ENCODE measurements at places on chromosomes 3 and 15.

DNA sequence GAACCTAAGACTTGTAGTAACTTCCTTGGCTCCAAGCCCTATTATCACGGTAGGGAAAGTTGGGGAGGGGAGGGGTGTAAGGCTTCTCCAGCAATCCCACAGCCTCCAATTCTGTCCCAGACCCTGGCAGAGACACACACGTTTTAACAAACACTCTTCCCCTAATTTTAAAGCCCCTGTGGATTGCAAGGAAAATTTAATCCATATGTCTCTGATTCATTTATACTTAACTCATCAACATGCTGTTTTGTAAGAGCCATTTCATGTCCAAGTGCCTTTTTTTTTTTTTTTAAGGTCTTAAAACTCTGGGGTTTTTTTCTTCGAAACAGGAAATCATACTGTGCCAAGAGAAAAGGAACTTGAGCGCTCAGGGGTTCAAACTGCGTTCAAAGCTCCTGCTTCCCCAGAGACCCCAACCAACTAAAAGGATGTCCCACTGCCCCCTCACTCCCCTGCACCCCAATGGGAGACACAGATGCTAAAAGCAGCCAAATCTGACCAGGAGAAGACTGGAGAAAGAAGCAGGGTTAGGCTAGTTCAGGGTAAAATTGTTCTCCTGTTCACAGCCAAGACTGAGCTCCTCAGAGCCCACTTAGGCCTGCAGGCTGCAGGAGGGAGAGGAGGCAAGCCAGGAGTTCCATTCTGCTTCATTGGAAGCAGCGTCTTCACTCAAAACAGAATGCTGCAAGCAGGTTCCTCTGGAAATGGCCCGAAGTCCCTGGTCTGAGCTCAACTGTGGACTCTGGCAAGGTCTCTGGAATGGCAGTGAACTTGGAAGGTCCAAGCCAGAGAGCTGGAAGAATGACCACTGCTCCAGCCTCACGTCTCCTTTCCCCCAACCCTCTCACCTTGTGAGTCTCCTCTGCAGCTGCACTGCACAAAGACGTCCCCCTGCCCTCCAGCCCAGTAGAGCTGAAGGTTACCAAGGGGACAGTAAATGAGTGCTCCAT, 172.5 kb downstream of the NTRK3 start:
- DNase-seq, result no peak

DNA sequence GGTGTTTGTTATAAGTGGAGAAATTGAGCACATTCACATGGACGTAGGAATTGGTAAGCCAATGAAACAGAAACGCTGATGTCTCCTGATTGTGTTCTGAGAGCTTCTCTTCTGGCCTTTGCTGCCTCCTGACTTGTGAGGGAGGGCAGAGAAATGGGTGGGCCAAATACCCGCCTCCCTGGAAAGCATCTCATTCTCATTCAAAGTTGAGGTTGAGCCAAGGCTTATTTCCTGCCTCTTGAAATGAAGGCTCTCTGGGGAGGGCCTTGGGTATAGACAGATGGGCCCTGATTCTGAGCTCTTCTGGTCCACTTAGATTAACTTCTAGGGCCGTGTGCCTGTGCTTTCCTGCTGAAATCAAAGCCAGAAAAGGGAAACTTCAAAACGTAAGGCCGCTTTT, 57.4 kb upstream of the MYZAP start:
- DNase-seq, result no peak

DNA sequence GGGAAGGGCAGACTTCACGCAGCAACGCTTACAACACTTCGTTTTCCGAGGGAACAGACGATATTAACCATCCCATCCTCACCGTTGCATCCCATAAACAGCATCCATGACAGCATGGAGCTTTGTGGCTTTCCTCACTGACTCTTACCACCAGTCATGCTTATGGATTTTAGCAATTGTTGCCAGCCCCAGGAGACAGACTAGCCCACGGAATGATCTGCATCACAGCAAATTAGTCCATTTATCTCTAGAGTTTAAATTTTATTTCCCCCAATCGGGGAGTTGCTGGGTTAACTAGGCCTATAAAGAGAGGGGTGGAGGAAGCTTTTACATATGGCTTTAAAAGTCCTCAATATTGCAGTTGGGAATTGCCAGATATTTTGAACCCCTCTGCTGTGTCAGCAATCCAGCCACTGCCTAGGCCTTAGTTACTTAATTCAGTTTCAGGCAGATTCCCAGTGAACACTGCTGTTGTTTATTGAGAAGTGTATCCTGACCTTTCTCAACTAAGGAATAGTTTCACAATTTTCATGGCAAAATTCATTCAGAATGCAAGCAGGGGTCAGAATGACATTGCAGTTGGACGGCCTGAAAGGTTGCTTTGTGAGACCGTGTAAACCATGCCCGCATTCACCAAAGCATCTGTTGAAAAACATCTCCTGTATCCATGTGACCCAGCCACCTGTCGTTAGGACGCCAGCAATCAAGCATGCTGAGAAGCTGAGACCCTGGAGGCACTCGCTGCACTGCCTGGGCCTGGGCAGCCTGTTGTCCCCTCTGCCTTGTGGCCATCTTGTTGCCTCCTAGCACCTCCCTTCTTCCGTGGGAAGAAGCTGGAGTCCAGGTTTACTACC, 397.4 kb upstream of the TPM1 start:
- no peak for DNase-seq

DNA sequence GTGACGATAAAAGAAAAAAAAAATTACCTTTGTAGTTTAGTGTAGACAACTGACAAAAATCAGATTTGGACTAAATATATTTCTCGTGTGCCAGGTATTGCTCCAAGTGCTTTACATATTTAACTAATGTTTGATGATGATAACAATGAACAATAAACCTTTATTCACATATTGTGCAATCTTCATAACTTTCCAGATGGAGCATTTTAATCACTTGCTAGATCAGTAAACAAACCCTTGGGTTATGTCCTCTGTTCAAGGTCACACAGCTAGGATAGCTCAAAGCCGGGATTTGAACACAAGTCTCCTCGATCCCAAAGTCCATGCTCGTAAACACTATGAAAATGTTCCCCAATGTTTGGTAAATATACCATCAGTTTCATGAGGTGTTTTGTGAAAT, 14.5 kb downstream of the NCEH1 start:
- DNase-seq, result no peak

- DNase-seq, result no peak
These were observed 11.1 kb downstream of the ATXN7 start for GRCh38 chr3:63874769-63875168.

DNA sequence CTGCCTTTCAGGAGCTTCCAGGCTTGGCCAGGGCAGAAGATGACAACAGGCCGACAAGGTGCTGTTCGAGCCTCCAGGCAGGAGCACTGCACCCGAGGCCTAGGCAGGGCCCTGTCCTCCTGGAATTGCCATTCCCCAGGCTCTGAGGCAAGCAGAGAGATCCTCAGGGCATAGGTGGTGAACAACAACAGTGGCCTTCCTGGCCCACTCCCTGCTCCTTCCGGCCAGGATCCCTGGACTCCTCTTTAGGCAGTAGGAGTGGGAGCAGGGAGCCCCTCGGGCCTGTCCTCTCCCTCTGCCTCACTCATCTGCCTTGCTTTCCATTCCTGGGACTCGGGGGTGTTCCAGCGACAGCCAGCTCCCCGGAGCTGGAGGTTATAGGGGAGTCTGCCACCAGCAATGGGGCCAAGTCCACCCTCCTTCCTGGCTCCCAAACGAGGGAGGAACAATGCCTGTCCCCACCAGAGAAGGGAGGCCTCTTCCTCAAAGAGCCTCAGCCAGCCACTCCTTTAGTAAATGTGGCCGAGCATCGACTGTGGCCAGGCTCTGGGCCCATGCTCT, 135.0 kb downstream of the NUP210 start:
- DNase-seq, result no peak

DNA sequence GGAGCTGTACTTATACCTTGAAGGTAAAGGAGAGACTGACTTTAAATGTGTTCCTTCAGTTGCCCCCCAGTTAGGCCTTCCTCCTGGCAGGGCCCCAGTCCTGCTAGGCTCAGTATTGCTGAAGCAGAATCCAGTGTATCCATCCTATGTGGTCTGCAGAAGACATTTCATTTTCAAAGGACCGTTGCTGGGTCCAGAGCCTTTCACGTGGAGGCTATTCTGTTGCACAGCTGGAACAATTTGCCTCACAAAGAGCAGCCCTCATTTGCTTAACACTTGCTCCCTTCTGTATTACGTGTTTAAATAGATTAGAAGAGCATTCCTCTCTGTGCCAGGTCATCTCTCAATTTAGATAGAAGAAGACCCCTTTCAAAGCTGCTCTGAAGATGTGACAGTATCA, 78.9 kb upstream of the CFAP20DC start:
- DNase-seq, result no peak

DNA sequence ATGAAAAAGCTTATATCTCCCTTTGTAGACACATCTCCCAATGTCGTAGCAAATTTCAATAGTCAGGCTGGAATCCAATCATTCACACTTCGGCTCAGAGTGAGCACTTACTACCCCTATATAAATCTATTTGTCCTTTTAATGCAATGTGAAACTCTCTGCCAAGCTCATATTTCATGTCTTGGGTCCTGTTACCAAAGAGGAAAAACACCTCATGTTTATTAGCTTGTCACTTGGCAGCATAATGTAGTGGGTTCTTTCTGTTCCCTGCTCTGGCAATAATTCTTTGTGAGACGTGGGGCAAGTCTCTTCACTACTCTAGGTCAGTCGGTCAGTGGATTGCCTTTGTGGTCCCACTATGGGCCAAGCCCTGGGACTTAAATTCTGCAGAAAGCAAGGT, 107.1 kb downstream of the SRGAP3 start:
- DNase-seq, result no peak

GRCh38 chr15:52057996-52058395, 39.0 kb downstream of the MAPK6 start:
- no peak for DNase-seq

DNA sequence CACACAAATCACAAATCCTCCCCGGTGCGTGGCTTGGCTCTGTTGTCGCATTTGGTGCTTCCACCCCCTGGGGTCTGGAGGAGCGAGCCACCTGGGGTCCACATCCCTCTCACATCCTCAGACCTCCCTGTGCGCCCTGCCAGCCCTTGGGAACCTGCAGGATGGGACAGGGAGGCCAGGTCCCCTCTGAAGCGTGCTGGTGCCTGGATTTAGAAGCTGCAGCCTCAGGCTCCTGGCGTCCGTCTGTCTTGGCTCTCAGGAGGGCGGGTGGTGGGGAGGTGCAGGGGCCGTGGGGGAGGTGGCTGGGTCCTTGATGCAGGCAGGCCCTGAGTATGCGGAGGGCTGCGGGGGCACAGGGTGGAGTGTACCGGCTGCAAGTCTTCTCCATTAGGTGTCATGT, 38.4 kb downstream of the RGMA start:
- no peak for DNase-seq

DNA sequence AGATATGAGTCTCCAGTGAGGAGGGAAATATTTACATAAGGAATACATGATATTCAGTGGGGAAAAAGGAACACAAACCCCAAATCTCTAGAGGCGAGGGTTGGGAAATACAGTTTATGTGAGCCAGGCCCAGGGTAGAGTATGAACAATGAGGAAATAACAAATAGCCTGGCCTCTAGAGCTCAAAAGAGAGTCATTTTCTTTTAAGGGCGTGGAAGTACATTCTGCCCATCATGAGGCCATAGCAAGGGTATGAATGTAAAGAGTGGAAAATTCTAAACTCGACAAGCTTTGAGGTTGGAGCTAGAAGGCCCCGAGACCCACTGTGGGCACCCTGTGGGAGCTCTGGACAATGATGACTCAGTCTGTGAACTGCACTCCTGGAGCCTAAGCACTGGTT, 27.8 kb upstream of the IGF2BP2 start:
- no peak for DNase-seq

GRCh38 chr15:58453931-58454793, 22.4 kb downstream of the LIPC start:
- DNase-seq, result no peak

GRCh38 chr3:119697394-119697793, 5.4 kb upstream of the CFAP91 start:
- DNase-seq, result no peak

- no peak for DNase-seq
These were observed 42.3 kb downstream of the FSD2 start for GRCh38 chr15:82763361-82764116.

- DNase-seq, result no peak
These were observed 28.7 kb upstream of the COL6A6 start for GRCh38 chr3:130488288-130488687.

GRCh38 chr15:100821327-100821726, 58.3 kb upstream of the ALDH1A3 start:
- DNase-seq, result no peak

DNA sequence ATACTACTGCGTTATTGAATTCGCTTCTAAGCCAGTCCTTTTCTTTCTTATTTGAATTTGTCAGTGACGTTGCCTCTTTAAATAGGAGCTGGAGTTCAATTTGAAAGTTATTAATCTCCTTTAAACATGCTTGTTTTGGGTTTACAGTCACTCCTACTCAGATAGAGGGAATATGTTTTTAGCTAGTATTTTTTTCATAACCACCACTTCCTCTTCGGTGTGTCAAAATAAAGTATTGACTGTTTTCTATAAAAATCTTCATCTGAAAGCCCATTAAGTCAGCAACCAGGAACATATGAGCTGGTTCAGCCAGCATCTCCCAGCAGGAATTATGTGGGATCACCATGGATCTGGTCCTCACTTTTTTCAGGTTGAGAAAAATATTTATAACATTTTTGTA, 772.9 kb downstream of the DIPK2A start:
- DNase-seq, result no peak

DNA sequence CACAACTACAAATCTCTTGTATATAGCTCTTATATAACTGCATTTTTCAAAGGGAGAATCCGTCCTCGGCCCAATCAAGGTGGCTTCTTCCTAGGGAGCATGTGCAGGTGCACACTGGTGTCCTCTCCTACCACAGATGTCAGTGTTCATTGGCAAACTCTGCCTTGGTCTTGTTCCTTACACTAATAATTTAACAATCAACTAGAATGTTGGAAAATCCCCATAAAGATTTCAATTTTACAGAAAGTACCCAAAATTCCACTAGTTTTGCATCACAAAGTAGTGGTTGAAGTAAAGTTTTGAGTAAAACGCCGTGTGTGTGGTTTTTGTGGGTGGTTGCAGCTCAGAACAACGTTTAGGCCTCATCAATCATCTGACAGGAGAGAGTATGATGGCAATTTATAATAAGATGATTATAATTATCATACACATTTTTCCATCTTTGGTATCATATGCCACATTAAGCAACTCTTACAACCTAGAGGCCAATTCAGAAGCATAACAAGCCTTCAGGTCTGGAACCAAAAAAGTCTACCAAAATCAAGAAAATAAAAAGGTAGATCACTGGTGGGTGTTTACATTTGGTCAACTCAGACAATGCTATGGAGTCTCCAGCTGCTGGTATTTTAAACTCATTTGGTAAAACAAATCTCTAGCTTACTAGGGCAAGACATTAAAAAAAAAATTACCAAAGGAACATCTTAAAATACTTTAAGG, 128.9 kb upstream of the BHLHE40 start:
- DNase-seq, result no peak

GRCh38 chr3:194364652-194365434, 4.7 kb downstream of the LRRC15 start:
- no peak for DNase-seq

DNA sequence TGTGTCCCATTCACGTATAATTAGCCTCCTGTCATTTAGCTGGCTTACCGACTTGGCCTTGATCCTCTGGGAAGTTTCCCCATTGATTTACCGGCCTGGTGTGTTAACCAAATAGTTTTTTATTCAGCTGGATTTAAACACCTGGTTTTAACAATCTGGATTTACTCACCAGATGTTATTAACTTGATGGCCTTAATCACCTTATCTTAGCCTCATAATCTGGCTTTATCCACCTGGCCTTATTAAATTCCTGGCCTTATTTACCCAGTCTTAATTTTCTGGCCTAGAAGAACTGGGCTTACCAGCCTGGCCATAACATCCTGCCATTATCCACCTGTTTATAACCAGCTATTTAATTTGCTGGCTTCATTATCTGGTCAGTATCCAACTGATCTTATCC, 89.9 kb downstream of the IL12A start:
- no peak for DNase-seq

- no peak for DNase-seq
These were observed 87.7 kb downstream of the LSM3 start for GRCh38 chr3:14266361-14266760.

Data from T-helper 17 cell (primary cell).